Thymus (tissue), 14 donors: ENCODE measurements at places on chromosomes 7 and 10. TPM values are rescaled to one million over a fixed set of nuclear protein-coding genes. Genes with fewer than 3 reads are reported as not detected.

DNA sequence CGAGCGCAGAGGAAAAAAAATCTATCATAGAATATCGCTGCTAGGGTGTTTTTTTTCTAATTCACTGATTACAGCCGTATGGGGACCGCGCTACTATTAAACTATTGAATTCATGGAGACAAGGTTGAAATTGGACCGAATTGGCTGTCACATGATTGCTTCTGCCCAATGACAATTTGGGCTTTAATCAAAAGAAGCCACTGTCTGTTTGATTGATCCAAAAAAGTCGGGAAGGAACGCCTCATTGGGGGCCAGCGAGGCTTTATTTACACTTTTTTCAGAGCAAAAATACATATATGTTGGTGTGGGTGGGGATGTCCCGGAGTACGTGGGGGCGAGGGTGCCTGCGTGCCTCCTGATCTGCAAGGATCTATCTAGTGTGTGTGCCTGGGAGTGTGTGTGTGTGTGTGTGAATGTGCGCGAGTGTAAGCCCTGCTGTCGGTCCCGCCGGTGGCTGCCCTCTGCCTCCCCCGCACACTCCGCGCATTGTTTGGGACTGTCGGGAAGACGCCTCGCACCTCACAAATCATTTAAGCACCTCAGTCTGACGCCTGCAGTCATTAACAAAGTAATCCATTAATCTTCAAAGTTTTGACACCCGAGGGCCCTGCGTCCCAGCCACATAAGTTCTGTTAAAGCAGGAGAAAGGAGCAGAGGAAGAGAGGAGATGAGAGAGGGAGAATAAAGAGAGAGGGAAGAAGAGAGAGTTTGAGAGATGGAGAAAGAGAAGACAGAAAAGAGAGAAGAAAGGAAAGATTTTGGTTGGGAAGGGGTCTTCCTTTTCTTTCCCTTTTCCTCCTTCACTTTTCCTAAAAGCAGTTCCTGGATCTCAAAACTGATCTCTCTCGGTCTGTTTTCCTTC lies at the start of gene HOXA2:
Gene HOXA2 (minus strand): TSS at position 103 of the 862 bp plus-strand sequence. CDS start 183 bp downstream, outside the sequence.
- H3K27me3 ChIP-seq: peaks cover 65% of the 10 kb centered on the region
- H3K4me3 ChIP-seq: peak within 1 kb of the TSS; percentile 30
- DNase-seq: no peak
- H3K36me3 ChIP-seq: peaks cover 2% of the 10 kb centered on the region
- peaks cover 11% of the 10 kb centered on the region for H3K4me1 ChIP-seq

- DNase-seq: no peak
- no peaks in the 10 kb centered on the region for H3K4me1 ChIP-seq
- no peaks in the 10 kb centered on the region for H3K27me3 ChIP-seq
- H3K36me3 ChIP-seq: no peaks in the 10 kb centered on the region
Measured at GRCh38 chr7:113652501-113652900, 266.3 kb downstream of the PPP1R3A start.

TEX47 gene
- total RNA-seq: not detected

- no peak overlapping the region for H3K4me3 ChIP-seq
- no peaks in the 10 kb centered on the region for H3K4me1 ChIP-seq
- no peak overlapping the region for H3K27ac ChIP-seq
- H3K36me3 ChIP-seq: no peaks in the 10 kb centered on the region
- no peak for DNase-seq
Measured at GRCh38 chr10:111203615-111204014, 126.8 kb downstream of the ADRA2A start.

ACSM6 gene
- total RNA-seq: 5.1 TPM

DNA sequence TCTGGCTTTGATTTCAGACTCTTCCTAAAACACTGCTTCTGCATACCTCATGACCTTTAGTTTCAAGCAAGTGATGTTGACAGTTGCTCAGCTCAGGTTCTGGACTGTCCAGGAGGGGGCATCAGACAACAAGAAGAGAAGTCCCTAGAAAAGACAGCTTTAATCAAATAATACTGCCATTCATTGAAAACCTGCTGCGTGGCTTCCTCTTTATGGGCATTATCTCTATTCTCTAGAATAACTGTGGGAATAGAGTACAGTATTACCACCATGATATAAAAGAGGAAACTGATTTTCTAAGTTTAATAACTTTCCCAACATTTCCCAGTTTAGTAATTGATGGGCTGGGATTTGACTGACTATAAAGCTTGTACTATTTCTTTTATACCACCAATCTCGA lies 170.4 kb downstream of the SNX13 start:
- H3K27ac ChIP-seq: no peak overlapping the region
- peaks cover 15% of the 10 kb centered on the region for H3K4me1 ChIP-seq
- no peaks in the 10 kb centered on the region for H3K27me3 ChIP-seq
- H3K36me3 ChIP-seq: no peaks in the 10 kb centered on the region

PRSS58 gene
- 0.38 TPM for total RNA-seq

TCERG1L gene
- total RNA-seq: 0.52 TPM

GRCh38 chr7:3552499-3552898 lies 251.4 kb downstream of the SDK1 start:
- no peak overlapping the region for H3K27ac ChIP-seq
- DNase-seq: no peak
- H3K36me3 ChIP-seq: no peaks in the 10 kb centered on the region
- no peaks in the 10 kb centered on the region for H3K27me3 ChIP-seq

ALDH18A1 gene
- total RNA-seq: 36.9 TPM

DNA sequence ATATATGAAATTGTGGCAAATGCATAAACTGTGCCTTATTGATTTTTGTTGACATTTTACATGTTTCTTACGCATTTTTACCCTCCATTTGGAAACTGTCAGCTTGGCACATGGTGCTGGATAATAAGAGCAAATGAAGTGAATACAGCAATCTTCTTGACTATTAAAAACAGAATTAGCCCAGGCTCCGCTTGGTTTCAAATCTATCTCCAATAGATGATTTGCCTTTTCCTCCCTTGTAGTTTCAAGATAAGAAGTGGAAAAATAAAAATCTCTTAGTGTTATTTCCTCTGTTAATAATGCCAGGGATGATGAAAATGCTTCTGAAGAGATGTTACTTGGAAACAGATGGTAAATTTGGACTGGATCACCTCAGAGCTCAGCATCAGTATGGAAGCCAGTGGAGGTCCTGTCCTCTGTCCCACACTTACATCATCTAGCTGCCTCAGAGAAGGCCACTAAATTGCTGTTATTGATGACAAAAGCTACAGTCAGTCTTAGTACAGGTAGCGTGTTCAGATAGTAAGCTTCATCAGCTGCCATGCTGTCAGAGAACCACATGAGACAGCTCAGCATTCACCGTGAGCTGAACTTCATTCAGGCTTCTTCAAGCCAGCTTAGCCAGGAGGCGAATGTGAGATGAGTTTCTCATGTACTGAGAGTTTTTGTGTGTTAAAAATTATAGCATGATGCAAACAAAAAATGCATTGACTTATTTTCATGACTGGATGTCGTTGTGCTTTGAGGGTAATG lies 246.8 kb downstream of the CELF2 start:
- no peak for DNase-seq
- no peaks in the 10 kb centered on the region for H3K27me3 ChIP-seq
- H3K36me3 ChIP-seq: peaks cover 54% of the 10 kb centered on the region
- no peak overlapping the region for H3K4me3 ChIP-seq
- H3K4me1 ChIP-seq: no peaks in the 10 kb centered on the region

CTTNBP2 gene
- 0.94 TPM for total RNA-seq

- no peak for DNase-seq
- no peaks in the 10 kb centered on the region for H3K27me3 ChIP-seq
- H3K4me3 ChIP-seq: no peak overlapping the region
- no peaks in the 10 kb centered on the region for H3K4me1 ChIP-seq
- H3K27ac ChIP-seq: no peak overlapping the region
Measured at GRCh38 chr10:52145636-52146035, 168.4 kb upstream of the DKK1 start.
